ENCODE measurements at places on chromosomes 6 and 20.

DNA sequence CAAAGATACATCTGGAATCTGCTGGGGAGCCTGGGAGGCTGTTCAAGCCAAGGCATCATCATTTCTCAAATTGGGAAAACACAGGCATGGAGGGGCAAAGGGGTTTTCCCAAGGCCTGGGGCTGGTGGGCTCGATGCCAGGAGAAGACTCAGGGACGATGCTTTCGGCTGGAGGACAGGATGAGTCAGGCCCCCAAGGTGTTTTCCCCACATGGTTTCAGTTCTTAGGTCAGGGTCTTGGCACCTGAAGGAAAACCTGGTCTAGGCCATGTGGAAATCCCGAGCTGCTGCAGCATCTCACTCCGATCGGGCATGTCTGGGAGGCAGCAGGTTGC lies 348.1 kb downstream of the CDC5L start:
- DNase-seq = no peak

GRCh38 chr6:135346747-135347146 lies 150.8 kb downstream of the AHI1 start:
- DNase-seq = no peak

DNA sequence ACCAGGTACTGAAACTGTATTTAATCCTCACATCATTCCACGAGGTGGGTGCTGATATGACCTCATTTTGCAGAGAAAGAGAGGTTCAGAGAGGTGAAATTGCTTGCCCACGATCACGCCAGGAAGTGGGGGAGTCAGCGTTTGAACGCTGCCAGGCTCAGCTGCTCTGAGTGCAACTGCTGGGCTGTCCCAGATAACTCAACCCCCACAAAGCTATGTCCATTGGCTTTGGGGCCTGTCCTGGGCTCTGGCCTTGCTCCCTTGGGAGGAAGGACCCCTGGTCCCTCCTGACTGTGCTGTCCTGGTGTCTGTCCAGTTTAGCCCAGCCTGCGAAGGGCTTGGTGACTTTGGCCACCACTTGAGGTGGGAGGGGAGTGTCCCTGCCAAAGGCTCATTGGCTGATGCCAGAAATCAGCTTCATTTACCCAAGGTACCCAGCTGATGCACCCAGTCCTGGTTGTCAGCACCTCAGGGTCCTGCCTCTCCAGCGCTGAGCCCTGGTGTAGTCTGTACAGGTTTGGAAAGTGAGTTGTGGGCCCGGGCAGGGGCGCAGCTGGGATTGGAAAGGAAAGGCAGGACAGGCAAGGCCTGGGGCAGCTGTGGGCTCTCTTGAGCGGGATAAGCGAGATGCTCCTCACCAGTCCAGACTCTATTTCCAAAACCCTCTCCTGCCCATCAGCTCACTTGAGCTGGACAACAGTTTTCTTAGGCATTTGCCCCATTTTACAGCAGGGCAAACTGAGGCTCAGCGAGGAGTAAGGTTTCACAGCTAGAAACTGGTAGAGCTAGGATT lies 38.5 kb downstream of the SUN5 start:
- peak; percentile 22 for DNase-seq

GRCh38 chr6:156421933-156422332 lies 355.2 kb upstream of the ARID1B start:
- DNase-seq = no peak

DNA sequence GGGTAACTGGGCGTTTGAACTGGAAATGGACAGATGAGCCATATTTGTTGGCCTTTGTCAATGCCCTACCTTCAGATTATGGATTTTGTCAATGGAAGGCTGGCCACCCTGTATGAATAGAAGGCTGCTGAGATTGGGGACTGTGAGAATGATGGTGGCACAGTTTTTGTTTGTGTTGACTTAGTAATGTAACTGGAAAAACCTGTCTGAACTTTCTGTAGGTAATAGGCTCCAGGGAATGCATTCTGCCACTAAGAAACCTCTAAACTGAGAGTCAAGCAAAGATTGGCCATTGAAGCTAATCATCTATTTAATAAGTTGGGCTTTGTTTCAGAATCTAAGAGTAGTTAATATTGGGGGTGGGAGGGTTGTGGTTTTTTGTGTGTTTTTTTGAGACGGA lies 97.5 kb downstream of the FOXO3 start:
- DNase-seq = no peak

DNA sequence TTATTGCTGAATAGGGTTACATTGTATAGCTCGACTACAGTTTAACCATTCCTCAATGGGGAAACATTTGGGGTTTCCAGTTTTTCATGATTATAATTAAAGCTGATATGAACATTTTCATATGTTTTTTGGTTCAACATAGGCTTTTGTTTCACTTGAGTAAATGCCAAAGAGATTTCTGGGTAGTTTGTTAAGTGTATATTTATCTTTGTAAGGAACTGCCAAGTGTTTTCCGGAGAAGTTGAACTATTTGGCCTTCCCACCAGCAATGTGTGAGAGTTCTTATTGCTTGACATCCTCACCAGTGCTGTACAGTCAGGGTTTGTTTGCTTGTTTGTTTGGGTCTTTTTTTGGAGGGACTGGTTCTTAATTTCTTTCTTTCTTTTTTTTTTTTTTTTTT lies 83.7 kb upstream of the RALY start:
- no peak for DNase-seq

GRCh38 chr6:38492031-38492430 lies 147.7 kb downstream of the BTBD9 start:
- no peak for DNase-seq

DNA sequence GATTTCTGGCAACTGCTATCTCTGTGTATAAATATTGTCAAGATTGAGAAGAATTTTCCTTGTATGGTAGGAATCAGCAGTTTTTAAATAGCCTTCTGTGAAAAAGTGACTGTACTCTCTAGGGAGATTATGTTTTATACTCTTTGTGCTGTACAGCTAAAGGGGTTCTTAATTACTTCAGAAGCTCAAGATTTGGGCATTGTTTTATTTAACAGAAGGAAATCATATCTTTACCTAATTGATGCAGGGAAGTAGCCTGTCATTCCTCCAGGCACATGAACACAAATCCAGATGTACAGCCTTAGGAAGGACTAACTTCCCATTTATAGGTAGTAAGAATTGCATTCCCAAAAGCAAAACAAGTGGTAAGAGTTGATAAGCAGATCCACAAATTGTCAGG lies 1.3 kb downstream of the CALHM5 start:
- no peak for DNase-seq

DNA sequence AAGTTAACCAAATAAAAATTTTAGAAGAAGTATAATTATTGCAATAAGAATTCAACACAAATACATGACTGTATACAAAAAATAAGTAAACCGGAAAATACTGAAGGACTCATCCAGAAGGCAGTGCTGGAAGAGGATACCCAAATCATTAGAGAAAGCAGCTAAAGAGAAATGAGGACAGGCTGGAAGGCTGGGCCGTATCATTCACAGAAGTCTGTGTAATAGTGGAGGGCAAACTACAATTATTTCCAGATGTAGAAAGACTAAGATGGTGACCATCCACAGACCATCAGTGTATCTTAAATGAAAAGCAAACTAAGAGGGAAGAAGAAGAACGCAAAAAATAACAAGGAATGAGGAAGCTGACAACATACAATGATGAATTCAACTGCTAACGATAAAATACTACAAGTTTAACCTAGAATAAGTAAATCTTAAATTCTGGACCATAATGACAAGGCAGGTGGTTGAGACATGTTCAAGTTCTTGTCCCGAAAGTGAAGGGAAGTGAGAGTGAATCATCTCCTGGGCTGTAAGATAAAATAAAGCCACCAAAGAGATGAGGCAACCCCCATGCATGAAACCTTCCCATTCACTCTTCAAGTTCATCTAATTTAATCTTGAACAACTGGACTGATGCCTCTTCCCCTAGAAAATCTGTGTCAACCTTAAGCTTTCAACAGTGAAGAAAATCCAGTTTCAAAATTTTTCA lies 71.5 kb downstream of the SLC23A2 start:
- no peak for DNase-seq

DNA sequence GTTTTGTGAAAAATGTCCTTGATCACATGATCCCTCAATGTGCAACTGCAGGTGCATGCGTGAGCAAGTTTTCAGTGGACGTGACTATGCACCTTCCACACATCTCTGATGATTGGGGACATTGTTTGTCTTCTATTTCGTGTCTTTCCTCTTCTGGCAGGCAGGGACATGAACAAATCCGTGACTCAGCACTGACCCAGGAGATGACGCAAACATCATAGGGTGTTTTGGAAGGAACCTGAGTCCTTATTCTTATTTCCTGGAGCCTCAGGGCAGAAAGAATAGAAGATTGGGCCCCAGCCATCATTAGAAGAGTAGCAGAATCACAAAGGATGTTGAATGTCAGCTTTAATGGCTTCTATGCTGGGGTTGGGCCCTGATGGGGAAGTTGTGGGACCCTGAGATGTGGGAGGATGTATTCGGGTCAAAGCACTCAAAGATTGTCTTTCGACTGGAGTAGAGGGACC lies 11.9 kb upstream of the SIRPD start:
- DNase-seq = no peak

All from kidney (tissue), 22 donors.